COR-L47 (cell line): ENCODE measurements at places on chromosomes 5 and 9.

GRCh38 chr9:17191082-17191481, 56.2 kb downstream of the CNTLN start:
- DNase-seq, result no peak

DNA sequence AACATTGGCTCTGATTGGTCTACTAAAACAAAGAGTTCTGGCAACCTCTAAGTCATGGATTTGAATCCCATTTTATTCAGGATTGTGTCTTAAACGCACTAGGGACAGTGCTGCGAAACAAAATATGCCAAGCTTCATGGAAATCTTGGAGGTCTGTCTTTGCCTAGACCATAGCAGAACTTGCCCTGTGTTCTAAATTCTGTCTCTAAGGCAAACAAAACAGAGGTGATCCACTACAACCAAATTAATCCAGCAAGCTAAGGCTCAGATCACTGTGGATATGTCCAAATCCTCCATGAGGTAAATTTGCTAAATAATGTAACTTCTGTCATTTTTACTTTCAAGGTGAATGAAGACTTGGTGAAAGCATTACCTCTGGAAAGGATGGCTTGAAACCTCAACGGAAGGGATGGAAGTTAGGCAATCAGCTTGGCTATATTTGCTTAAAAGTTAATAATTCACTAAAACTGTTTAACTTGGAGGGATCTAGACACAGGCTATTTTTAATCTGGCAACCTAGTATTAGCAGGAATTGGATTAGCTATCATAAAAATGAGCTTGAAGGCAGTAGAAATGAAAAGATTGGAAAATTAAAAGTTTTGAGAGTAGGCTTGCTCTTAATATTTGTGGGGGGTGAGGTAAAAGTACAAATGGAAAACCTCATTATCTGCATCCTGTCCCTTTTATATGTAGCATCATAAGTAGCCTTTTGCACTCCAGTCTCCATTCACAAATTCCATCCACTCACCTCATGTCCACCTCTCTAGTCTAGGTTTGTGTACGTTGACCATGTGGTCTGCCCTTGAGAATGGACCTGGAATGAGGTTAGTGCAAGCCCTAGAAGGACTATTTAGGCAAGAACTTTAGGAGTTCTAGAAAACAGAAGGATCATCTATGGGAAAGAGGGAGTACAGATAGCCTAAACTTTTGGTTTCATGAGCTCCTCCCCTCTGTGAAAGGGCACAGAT, 176.2 kb downstream of the SMC2 start:
- no peak for DNase-seq

- DNase-seq, result no peak
Observed at GRCh38 chr5:106307265-106307664, 1363.5 kb downstream of the EFNA5 start.

- DNase-seq, result no peak
Observed at GRCh38 chr5:54329731-54330709, 19.6 kb upstream of the ARL15 start.

- peak; percentile 64 for DNase-seq
Observed at GRCh38 chr9:70639853-70640814, 225.7 kb upstream of the KLF9 start.

- DNase-seq, result no peak
Observed at GRCh38 chr9:68536876-68537615, 3.6 kb downstream of the TMEM252 start.

DNA sequence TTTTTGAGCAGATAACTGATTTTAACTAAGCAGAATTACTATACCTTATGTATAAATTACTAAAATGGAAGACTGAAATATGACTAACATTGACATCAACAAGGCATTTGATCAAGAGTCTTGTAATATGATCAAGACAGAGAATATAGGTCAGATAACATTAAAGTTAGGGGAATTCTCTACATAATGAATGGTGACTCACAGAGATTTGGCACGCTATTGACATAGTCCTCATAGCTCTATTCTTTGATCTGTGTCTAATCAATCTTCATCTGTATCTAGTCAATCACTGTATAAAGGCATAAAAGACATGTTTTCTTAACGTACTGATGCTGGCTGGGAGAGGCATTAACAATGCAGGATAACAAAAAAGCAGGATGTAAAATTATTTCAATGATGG, 17.4 kb downstream of the ABITRAM start:
- no peak for DNase-seq
